T-helper 2 cell (primary cell): ENCODE measurements at places on chromosomes 2 and 18.

- no peak for DNase-seq
Observed at GRCh38 chr2:27164960-27165763, 16.4 kb downstream of the TCF23 start.

DNA sequence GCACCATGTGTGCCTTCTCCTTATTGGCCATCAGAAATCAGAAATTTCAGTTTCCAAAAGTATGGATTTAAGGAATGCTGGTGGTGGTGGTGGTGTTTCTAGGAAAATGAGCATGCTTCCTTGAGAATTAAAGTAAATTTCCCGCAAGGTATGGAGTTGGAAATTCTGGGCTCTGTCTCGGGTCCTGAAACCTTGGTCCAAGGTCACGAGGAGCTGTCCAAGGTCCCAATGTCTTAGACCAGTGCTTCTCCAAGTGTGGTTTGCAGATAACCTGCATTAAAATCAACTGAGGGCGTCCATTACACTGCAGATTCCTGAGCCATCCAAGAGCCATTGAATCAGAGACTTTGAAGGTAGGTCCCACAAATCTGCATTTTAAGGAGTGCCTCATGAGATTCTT lies 210.9 kb upstream of the PKDCC start:
- no peak for DNase-seq

GRCh38 chr2:214217599-214217998 lies 193.3 kb upstream of the VWC2L start:
- no peak for DNase-seq

GRCh38 chr18:46073474-46074331 lies 1.6 kb upstream of the PSTPIP2 start:
- no peak for DNase-seq

GRCh38 chr2:144459286-144459685 lies 60.6 kb downstream of the ZEB2 start:
- no peak for DNase-seq

- DNase-seq = no peak
Observed at GRCh38 chr2:241112592-241112991, 10.5 kb upstream of the MTERF4 start.

DNA sequence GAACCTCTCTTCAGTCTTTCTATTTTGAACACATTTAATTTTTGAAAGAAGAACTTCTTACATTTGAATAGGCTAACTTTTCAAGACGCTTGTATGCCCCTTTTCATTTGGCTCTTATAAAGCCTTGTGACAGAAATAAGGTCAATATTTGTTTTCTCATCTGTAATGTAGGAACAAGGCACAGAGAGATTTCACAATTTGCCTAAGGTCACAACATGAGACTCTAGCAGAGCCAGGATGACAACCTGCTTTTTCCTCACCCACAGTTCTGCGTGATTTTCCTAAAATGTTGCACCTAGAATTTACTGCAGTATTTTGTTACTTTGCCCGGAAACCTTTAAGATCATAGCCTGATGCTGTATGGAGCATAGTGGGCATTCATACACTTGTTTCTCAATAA lies 67.4 kb downstream of the TXNL1 start:
- no peak for DNase-seq

- no peak for DNase-seq
Observed at GRCh38 chr18:57621246-57621604, 411 bp downstream of the NARS1 start.

DNA sequence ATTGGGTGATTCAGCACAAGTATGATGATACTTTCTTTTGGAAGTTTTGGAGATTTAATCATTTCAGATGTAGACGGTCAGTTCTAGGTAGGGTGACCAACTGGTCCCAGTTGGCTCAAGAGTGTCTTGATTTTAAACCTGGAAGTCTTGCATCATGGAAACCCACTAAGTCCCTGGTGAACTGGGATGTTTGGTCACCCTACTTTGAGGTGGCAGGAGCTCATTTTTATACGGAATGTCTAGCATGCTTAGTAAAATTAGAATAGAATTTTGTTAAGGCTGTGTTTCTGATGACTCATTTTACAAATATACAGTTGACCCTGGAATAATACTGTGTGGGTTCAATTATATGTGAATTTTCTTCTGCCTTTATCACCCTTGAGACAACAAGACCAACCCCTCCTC lies 61.5 kb upstream of the DOCK10 start:
- DNase-seq = no peak

DNA sequence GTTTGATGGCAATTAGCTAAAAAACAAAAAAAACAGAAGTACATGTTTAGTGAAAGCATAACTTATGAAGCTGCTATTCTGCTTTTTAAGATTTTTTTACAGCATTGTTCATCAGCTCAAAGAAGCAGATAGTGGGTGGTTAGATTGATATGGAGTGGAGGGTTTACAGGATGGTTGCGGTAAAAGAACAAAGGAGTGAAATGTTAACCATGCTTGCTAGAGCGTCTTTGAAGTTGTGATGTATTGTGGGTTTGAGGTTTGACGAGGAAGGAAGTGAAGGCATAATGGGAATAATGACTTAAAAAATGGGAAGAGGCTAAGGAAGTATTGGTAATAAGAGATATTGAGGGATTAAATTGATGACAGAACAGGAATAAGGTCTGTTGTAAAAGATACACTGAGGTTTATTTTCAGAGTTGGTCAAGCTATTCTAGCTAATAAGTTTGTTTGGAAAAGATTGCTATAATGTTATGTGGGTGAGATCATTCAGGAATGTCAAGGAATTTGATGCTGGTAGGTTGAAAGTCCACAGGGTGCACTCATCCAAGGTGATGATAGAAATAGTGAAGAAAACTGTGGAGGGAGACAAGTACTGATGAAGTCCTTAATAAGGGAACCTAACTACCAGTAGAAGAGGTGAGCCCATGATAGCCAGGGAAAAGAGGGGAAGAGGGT lies 14.6 kb downstream of the SPOPL start:
- DNase-seq = no peak

DNA sequence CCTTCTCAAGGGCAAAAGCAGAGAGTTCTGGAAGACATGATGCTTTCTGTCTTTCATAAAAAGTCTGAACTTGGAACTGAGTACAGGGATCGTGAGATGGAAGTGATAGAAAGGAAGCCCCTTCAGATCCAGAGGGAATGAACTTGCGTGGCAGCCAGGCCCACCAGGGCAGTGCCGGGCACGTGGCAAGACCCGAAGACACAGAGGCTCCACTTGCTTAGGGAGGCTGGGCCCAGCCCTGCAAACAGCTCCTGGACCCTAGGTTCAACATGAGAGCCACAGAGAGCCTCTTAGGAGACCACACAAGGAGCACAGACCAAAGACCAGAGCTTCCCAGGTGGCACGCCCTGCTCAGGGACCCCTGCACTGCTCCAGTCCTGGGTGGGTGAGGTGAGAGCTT lies 155.4 kb upstream of the SMIM21 start:
- DNase-seq = no peak

DNA sequence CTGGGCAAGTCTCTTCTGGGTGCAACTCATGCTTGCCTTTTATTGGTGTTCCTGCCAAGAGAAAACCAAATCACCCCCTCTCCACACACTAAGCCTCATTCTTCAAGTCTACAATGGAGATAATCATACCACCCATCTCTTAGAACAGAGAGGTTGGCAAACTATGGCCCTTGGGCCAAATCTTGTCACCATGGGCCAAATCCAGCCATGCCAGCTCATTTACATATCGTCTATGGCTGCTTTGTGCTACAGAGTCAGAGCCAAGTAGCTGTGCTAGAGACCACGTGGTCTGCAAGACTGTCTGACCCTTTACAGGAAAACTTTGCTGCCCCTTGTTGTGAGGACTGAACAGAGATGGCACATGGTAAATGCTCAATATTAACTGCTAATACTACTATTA lies 270.3 kb upstream of the PARD3B start:
- no peak for DNase-seq

DNA sequence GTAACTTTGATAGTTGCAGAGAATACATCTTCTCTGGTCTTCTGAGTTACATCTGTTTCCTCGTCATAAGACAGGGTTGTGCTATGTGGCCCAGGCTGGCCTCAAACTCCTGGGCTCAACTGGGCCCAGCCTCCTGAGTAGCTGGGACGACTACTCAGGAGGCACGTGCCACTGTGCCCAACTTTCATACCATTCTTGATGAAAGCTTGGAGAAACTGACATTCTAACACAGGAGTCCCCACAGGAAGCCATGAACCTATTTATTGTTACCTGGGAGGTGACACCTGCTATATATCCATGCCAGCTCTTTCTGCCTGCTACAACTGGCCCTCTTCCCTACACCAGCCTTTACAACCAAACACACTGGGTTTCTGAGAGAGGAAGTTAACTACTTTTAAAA lies 19.1 kb downstream of the EIF2AK3 start:
- no peak for DNase-seq

DNA sequence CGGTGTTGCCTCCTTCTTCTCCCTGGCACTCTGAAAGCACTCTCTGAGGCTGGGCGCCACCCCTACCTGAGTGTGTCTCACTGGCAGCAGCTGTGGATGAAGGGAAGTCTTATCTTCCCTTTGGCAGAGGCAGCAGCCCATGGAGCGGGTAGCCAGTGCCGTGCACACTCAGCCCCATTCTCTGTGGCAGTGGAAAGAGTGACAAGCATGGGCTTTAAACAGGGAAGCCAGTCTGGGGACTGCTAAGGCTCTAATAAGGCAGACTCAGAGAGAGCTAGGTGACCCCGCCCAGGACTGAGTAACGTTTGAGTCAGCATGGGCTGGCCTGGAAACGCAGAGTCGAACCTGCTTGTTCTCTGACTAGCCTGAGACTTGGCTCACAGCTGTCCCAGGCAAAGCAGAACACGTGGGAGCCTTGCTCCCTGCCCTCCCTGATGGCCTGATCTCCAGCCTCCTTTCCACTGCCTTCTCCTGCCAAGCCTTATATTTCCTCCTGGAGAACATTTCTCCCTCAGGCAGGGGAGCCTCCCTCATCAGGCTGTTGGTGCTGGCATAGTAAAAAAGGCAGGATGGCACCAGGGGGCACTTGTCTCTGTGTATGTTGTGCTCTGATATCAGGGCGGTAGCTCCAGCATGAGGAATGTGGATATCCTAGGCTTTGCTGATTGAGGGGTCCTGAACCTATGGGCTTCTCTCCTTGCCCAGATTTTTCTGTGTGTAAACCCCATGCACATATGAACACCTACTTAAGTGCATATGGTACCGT lies 93.9 kb upstream of the LGALSL start:
- no peak for DNase-seq

DNA sequence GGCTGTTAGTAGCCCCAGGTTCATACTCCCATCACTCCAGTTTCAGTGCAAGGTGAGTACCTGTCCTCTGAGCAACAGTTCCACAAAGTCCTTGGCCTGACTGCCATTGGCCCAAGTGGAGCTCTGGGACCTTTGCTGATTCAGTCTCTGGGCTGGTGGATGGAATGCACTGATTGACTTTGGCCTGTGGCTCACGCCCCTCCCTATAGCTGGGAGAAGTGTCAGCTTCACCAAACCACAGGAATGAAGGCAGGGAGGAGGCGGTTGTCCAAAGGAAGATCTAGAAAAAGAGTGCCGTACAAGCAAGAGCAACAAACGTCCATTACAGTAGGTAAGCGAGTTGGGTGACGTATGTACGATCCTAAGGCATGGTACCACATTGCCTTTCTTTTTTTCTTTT lies 34.0 kb downstream of the QPCT start:
- no peak for DNase-seq

GRCh38 chr2:174153757-174154680 lies 94.3 kb downstream of the OLA1 start:
- no peak for DNase-seq

GRCh38 chr2:1022178-1022577 lies 71.5 kb downstream of the SNTG2 start:
- no peak for DNase-seq

DNA sequence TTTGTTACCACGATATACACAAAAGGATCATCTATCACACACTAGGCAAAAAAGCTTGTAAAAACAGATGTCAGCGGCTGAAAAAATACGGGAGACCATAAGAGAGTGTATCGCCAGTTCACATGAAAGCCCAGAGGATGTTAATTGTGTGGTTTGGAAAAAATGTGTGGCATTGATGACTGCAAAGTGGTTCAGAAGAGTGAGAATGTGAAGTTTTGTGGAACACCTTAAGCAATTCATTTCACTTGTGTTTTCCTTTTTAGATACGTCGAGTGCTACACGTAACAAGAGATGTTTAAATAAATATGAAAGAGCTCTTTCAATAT lies 61.7 kb upstream of the DAPL1 start:
- no peak for DNase-seq

DNA sequence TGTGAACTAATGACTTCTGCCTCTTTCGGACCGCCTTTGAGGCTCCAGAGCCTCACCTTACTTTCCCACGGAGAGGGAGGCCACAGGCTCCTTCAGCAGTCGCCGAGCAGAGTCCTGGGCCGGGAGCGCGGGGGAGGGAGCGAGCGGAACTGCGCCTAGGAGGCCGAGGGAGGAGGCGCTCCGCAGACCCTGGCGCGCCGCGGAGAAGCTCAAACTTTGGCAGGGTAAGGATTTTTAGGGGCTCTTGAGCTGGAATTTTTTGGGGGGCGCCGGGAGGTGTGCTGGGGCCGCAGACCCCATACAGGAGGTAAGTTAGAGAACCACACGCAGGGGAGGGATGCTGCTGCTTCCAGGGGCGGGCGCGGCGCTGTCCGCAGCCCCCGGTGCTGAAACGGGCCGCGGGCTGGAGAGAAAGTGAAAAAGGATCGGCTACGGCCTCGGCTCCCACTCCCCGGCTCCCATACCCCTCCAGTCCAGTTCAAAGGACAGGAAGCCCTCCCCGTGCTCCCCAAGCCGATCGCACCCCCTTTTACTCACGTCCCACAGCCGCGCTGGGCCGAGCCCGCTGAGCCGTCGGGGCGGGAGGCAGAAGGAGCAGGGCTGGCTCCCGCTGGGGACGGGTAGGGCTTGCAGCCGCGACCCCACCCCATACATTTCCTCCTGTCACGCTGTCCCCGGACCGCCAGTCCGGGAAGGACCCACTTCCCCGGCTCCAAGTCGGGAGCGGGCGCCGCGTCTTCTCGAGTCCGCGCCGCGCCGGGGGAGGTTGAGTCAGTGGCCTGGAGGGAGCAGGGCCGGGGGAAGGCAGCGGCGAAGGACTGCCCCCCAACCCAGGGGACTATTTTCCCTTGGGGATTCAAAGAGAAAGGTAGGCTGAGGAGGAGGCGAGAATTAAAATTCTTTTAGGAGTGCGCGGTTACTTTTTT lies at the start of gene CNGA3:
CNGA3 (plus strand) TSS at position 146 of the 926 bp plus-strand sequence. CDS start 23,520 bp downstream, outside the sequence.
- peak; percentile 11 for DNase-seq

- DNase-seq = no peak
Observed at GRCh38 chr2:215577356-215577755, 141.5 kb upstream of the FN1 start.

GRCh38 chr2:54579682-54580620 lies 123.8 kb downstream of the SPTBN1 start:
- DNase-seq = peak; percentile 31

DNA sequence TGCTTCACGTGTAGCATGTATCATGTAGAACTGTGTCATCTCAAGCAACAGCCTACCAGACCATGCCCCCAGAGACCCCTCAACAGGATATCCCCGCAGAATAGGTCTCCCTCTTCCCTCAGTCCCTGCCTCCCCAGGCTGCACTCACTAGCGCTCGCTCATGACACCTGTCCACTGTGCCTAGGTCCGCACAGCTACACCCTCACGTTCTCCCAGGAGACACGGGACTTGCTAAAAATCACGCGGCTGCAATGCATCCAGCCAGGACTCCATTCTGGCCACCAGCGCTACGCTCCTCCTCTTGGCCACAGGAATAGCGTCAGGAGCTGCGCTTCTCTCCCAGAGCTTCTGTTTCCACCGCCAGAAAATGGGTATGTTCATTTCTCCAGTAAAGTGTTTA lies 2.5 kb downstream of the PXDN start:
- DNase-seq = no peak
